ENCODE measurements at places on chromosomes 7 and 10. TPM values are rescaled to one million over a fixed set of nuclear protein-coding genes. Genes with fewer than 3 reads are reported as not detected.
A peak's percentile ranks its signal among the peaks of the same experiment; 100 is the strongest.

DNA sequence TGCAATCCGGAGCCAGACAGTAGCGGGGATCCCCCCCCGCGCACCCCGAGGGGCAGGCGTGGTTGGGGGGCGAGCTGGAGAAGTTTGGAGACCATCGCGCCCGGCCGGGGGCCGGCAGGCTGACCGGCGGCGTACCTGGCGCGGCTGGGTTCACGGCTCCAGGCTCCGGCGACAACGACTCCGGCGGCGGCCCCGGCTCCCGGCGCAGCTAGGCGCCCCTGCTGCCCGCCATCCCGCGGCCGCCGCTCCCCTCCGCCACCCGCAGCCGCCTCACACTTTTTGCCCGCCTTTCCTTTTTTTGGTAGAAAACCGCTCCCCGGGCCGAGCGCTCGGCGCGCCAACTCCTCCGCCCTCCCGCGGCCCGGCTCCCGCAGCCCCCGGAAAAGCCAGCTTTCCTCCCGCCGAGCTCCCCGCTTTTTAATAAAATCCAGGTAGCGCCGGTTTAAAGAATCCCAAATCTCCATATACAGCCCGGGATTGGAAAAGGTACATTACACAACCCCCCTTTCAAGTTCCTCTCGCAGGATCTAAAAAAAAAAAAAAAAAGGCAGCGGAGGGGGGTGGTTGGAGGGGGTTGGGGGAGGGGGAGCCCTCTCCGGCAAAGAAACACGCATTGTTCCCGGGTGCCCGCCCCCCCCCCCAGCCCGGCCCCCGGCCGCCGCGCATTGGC is at the start of gene TNRC18:
TSS of gene TNRC18 (minus strand) at position 529 of the 670 bp plus-strand sequence. CDS start 2,588 bp downstream, outside the sequence.
- H3K27ac ChIP-seq, result peak within 1 kb of the TSS; percentile 94
- H3K4me3 ChIP-seq, result peak within 1 kb of the TSS; percentile 96
- no peaks in the 10 kb centered on the region for H3K27me3 ChIP-seq
- peaks cover 10% of the 10 kb centered on the region for H3K4me1 ChIP-seq

GRCh38 chr10:90939116-90939515 is 18.2 kb upstream of the ANKRD1 start:
- H3K27me3 ChIP-seq, result no peaks in the 10 kb centered on the region
- no peak overlapping the region for H3K27ac ChIP-seq
- H3K4me3 ChIP-seq, result no peak overlapping the region
- no peaks in the 10 kb centered on the region for H3K4me1 ChIP-seq
- DNase-seq, result no peak
- no peaks in the 10 kb centered on the region for H3K36me3 ChIP-seq

- no peaks in the 10 kb centered on the region for H3K27me3 ChIP-seq
- DNase-seq, result no peak
- 0 out of 2 replicates have a peak, but pooled peaks cover 10% of the 10 kb centered on the region for H3K36me3 ChIP-seq
- H3K27ac ChIP-seq, result no peak overlapping the region
- no peak overlapping the region for H3K4me3 ChIP-seq
These were observed 57.7 kb downstream of the DNAJB6 start for GRCh38 chr7:157394246-157395191.

DPYSL4 gene
- 4.8 TPM for total RNA-seq

TAS2R3 gene
- total RNA-seq, result 2.0 TPM

- no peak overlapping the region for H3K27ac ChIP-seq
- no peaks in the 10 kb centered on the region for H3K27me3 ChIP-seq
- no peak for DNase-seq
- H3K36me3 ChIP-seq, result no peaks in the 10 kb centered on the region
- H3K4me3 ChIP-seq, result no peak overlapping the region
These were observed 657.7 kb upstream of the MBL2 start for GRCh38 chr10:53430127-53430891.

SFXN4 gene
- 18.3 TPM for total RNA-seq
